Testis (tissue), 5 donors: ENCODE measurements at places on chromosomes 5 and 9.

DNA sequence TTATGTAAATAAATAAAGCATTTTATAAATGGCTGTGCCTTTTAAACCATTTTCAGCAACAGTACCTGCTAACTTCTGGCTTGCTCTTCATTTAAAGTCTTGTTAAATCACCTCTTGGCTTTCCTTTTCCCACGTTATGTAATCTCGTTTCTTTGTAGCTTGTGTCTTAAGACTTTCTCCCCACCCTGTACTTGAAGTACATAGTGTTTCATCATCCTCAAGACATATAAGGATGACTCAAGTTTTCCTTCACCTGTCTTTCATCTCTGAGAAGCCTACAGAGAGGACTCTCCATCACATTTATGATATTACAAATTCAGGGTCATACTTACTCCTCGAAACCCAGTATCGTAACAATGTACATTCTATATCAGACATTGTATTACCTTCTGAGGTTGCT is 33.9 kb downstream of the PRELID2 start:
- no peak for DNase-seq

DNA sequence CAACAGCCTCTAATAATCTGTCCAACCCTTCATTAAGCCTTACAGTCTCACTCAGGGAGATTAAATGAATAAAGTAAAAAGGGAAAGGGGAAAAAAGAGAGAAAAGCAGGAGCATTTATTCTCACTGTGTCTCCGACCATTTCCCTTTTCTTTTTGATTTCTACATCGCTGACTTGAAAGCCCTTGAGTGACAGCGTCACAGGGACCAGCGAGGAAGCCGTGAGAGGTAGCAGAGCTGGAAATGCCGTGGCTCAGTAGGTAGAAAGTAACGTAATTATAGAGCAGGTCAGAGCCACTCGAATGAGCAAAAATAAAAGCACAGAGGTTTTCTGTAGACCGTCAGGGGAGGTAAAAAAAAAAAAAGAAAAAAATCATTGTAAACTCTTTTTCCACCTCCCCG is 52.4 kb downstream of the ASS1 start:
- no peak for DNase-seq

DNA sequence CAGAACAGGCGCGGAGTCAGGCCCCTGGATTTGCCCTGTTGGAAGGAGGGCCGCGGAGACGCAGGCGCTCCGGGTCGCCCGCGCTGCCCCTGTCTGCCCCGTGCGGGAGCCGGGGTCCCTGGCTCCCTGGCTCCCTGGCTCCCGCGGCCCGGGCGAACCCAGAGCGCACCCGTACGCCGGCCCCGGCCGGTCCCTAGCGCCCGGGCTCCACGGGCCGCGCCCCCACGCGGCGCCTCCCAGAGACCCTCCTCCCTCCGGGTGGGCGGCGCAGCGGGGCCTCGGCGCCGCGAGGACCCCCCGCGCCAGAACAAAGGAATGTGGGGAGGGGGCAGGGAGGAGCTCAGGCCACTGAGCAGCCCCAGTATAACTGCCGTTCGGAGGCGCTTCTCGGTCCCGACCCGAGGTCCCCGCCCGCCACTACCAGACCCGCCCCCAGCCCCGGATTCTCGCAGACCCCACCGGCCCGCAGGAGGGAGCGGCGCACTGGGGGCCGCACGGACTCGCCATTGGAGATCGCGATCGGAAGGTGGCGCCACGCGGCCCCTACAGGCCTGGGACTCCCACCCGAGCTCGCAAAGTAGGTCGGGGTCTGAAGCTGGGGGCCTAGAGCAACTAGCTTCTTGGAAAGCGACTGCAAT is 2.4 kb downstream of the NFIL3 start:
- DNase-seq, result peak; percentile 59

- DNase-seq, result no peak
Measured at GRCh38 chr5:118301696-118302095, 686.7 kb downstream of the DTWD2 start.

GRCh38 chr9:37839496-37840461 is 39.2 kb downstream of the DCAF10 start:
- no peak for DNase-seq
